CD14-positive monocyte (primary cell): ENCODE measurements at places on chromosomes 6 and 20. TPM values are rescaled to one million over a fixed set of nuclear protein-coding genes. Genes with fewer than 3 reads are reported as not detected.

GLP1R gene
- polyA plus RNA-seq, result not detected in 2 replicates

COL20A1 gene
- polyA plus RNA-seq, result not detected

GGTLC1 gene
- not detected in 2 replicates for polyA plus RNA-seq

PRL gene
- 0.09 and 0.13 TPM in 2 replicates for polyA plus RNA-seq

SEC23B gene
- 30.0 and 38.9 TPM in 2 replicates for polyA plus RNA-seq

RAB23 gene
- 0.25 TPM for polyA plus RNA-seq

HTR1E gene
- polyA plus RNA-seq, result not detected in 2 replicates

TUBB1 gene
- polyA plus RNA-seq, result 0.09 and 0.25 TPM in 2 replicates

- no peaks in the 10 kb centered on the region for H3K36me3 ChIP-seq
- peak overlapping the region; percentile 13 for H3K27ac ChIP-seq
- DNase-seq, result no peak
- H3K4me3 ChIP-seq, result no peak overlapping the region
Measured at GRCh38 chr6:159126590-159126989, 42.6 kb upstream of the FNDC1 start.

DNA sequence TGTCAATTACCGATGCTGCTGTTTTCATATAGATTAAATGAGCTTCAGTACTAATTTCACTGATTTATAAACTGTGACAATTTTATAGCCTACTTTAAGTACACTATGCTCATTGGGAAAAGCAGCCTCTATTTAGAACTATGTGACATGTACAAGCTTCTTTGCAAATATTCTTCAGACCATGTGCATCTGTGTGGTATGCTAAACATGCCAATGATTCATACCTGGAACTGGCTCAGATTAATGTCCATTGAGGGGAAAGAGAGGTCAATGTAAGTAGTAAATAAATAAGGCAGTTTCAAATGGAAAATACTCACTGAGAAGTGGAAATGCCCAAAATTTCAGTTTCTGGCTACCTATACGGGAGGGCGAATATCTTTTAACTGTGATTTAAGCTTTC lies 777.7 kb downstream of the C6orf118 start:
- no peaks in the 10 kb centered on the region for H3K27me3 ChIP-seq
- no peaks in the 10 kb centered on the region for H3K4me1 ChIP-seq
- no peak overlapping the region for H3K4me3 ChIP-seq
- no peak for DNase-seq

GRCh38 chr6:156029286-156029985 lies 573.8 kb upstream of the NOX3 start:
- no peak for DNase-seq
- H3K27ac ChIP-seq, result no peak overlapping the region
- H3K36me3 ChIP-seq, result no peaks in the 10 kb centered on the region
- H3K4me3 ChIP-seq, result no peak overlapping the region

- H3K4me3 ChIP-seq, result no peak overlapping the region
- no peak for DNase-seq
- H3K4me1 ChIP-seq, result no peaks in the 10 kb centered on the region
- no peaks in the 10 kb centered on the region for H3K27me3 ChIP-seq
- H3K36me3 ChIP-seq, result no peaks in the 10 kb centered on the region
Measured at GRCh38 chr6:121993362-121993761, 406.1 kb upstream of the HSF2 start.

GRCh38 chr6:36422714-36423100 lies 19.9 kb downstream of the PXT1 start:
- no peak for DNase-seq
- H3K4me3 ChIP-seq, result peak overlapping the region; percentile 82
- no peaks in the 10 kb centered on the region for H3K27me3 ChIP-seq
- H3K27ac ChIP-seq, result peak overlapping the region; percentile 16

GRCh38 chr20:62141397-62142251 lies 1.6 kb downstream of the PSMA7 start:
- no peaks in the 10 kb centered on the region for H3K27me3 ChIP-seq
- peaks cover 44% of the 10 kb centered on the region for H3K36me3 ChIP-seq
- peak; percentile 73 for DNase-seq
- peak overlapping the region; percentile 69 for H3K4me3 ChIP-seq
- H3K4me1 ChIP-seq, result peaks cover 27% of the 10 kb centered on the region

- H3K27ac ChIP-seq, result peak overlapping the region; percentile 91
- no peaks in the 10 kb centered on the region for H3K36me3 ChIP-seq
- no peak overlapping the region for H3K4me3 ChIP-seq
- no peaks in the 10 kb centered on the region for H3K27me3 ChIP-seq
Measured at GRCh38 chr6:35717449-35718374, 19.1 kb upstream of the ARMC12 start.

DNA sequence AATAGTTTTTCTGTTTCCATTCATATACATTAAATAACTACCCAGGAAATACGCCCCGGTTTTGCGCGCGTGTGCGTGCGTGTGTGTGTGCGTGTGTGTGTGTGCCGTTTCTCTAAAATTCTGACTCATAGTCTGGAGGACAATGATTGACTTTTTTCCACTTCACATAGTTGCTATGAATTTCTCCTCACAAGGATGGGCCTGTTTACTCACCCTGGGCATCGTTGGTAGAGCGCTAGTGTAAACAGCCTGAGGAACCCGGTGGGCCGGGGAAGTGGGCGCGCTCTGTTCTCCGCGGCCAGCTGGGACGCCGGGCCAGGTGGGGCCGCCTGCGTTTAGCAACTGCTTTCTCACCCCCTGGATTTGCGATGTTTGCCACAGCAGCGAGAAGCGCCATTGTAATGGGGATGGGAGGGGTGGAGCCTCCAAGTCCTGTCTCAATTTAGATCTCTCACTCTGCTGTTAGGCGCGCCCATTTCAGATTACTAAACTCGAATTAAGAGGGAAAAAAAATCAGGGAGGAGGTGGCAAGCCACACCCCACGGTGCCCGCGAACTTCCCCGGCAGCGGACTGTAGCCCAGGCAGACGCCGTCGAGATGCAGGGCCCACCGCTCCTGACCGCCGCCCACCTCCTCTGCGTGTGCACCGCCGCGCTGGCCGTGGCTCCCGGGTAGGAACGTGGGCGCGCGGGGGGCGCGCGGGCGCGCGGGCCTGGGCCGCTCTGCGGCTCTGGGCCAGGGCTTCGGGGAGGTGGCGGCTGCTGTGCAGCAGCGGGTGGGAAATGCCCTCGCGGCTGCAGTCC lies at the start of gene CD109:
Gene CD109, plus strand, starts transcription at position 585 of the 803 bp plus-strand sequence. Its CDS starts 13 bp downstream, at position 598.
- DNase-seq, result peak; percentile 91
- H3K4me1 ChIP-seq, result peaks cover 25% of the 10 kb centered on the region
- peak within 1 kb of the TSS; percentile 84 for H3K27ac ChIP-seq
- H3K36me3 ChIP-seq, result no peaks in the 10 kb centered on the region
- peak within 1 kb of the TSS; percentile 95 for H3K4me3 ChIP-seq

- no peak overlapping the region for H3K4me3 ChIP-seq
- no peak for DNase-seq
- H3K36me3 ChIP-seq, result no peaks in the 10 kb centered on the region
- no peak overlapping the region for H3K27ac ChIP-seq
- no peaks in the 10 kb centered on the region for H3K27me3 ChIP-seq
- H3K4me1 ChIP-seq, result peaks cover 6% of the 10 kb centered on the region
Measured at GRCh38 chr20:8205996-8206395, 73.9 kb downstream of the PLCB1 start.

- no peaks in the 10 kb centered on the region for H3K4me1 ChIP-seq
- no peak overlapping the region for H3K27ac ChIP-seq
- H3K4me3 ChIP-seq, result no peak overlapping the region
- no peaks in the 10 kb centered on the region for H3K27me3 ChIP-seq
Measured at GRCh38 chr6:112431803-112432202, 84.7 kb downstream of the RFPL4B start.

DNA sequence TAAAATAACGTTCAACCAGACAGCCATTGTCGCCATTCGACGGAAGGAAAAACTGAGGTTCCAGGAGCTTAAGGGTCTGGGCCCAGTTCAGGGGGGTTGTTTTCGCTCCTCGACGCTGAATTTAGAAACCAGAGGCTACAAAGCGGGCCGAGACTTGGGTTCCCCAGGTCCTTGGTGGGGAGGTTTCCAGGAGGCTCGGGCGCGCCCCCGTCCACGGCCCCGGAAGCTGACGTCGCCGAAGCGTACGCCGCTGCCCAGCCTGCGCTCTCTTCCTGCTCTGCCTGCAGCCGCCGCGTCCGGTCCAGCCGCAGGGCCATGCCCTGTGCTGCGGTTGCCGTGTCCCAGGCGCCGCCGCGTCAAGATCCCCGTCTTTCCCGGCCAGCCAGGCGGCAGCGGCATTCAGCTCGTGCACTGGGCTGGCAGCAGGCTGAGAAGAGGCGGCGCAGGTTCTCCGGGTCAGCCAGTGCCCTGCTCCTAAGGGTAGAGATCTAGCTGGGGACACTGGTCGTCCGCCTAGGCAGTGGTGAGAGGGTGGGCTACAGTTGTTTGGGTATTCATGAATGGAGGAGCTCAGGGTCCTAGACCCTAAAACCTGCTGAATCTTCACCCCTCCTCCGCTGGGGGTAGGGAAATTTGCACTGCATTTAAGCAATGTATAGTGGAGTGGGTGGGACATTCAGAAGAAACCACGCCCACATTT lies 901 bp upstream of the TRIM26 start:
- H3K4me1 ChIP-seq, result peaks cover 35% of the 10 kb centered on the region
- H3K36me3 ChIP-seq, result peaks cover 5% of the 10 kb centered on the region
- peak overlapping the region; percentile 84 for H3K4me3 ChIP-seq

- H3K27ac ChIP-seq, result peak overlapping the region; percentile 91
- peaks cover 41% of the 10 kb centered on the region for H3K4me1 ChIP-seq
- no peak for DNase-seq
- H3K4me3 ChIP-seq, result no peak overlapping the region
- H3K27me3 ChIP-seq, result no peaks in the 10 kb centered on the region
Measured at GRCh38 chr6:35599761-35600658, 87.3 kb upstream of the TULP1 start.

DNA sequence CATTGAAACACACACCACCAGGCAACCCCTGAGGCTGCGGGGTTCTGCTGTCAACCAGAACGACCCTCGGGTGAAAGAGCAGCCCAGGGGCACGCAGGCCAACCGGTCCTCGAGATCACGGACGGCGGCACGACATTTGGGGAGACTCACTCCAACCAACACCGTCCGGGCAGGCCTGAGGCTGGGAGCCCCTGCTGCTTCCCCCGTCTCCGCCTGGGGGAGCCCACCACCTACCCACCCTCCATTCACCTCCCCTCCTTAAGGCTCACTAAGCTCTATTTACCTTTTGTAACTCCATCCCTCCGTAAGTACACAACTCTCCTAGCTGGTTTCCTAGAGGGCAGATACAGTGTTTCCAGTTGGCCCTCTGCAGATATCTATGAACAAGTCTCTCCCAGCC lies 971.3 kb upstream of the DEFB115 start:
- H3K36me3 ChIP-seq, result no peaks in the 10 kb centered on the region
- no peak for DNase-seq
- no peak overlapping the region for H3K4me3 ChIP-seq
- H3K27ac ChIP-seq, result no peak overlapping the region
- no peaks in the 10 kb centered on the region for H3K27me3 ChIP-seq
- H3K4me1 ChIP-seq, result no peaks in the 10 kb centered on the region

DNA sequence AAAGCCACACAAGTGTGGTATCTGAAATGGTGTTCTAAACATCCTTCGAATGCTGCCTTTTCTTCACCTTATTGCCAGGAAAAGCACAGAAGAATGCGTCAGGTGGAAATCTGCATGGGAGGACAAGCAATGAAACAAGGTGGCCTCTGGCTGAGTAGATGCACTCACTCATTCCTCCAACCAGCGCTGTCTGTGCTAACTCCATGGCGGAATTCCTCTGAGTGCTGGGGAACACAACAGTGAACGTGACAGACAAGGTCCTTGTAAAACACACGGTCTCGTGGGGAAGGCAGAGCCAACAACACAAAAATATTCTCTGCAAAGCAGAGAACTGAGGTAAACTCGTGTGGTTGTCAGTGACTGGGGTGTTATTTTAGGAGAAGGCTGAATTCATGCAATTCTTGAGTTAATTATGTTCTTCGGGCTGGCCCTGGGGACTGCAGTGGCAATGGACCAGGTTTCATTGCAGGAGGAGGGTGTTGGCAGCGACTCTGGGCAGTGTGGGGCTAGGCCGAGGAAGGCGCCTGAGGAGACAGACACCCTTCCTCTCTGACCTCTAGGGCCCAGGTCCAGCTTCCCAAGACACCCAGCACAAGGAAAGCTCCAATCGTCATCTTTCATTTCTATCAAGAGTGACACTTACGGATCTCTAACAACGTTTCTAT lies 339.7 kb downstream of the PRKN start:
- H3K27ac ChIP-seq, result no peak overlapping the region
- no peaks in the 10 kb centered on the region for H3K36me3 ChIP-seq
- no peaks in the 10 kb centered on the region for H3K27me3 ChIP-seq
- H3K4me3 ChIP-seq, result no peak overlapping the region
- no peak for DNase-seq
- no peaks in the 10 kb centered on the region for H3K4me1 ChIP-seq

DNA sequence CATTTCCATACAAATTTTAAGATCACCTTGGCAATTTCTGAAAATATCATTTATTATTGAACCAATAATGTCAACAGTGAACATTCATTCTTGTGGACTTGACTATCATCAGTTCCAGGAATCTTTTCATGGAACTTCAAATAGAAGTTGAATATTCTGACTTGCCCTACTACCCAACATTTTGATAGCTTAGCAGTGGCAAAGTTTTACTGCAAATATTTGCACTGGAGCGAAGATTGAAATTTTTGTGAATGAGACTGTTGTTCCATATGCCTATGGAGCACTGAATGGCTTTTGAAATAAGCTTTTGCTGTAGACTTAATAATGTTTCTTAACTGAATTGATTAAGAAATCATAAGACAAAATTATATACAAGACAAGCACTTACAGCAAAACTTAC lies 23.6 kb downstream of the BEND6 start:
- H3K4me3 ChIP-seq, result no peak overlapping the region
- DNase-seq, result no peak
- H3K36me3 ChIP-seq, result no peaks in the 10 kb centered on the region
- H3K27ac ChIP-seq, result no peak overlapping the region
- H3K4me1 ChIP-seq, result no peaks in the 10 kb centered on the region
- no peaks in the 10 kb centered on the region for H3K27me3 ChIP-seq

GRCh38 chr6:16319813-16320532 lies 81.6 kb downstream of the GMPR start:
- H3K4me1 ChIP-seq, result peaks cover 27% of the 10 kb centered on the region
- peaks cover 26% of the 10 kb centered on the region for H3K36me3 ChIP-seq
- H3K4me3 ChIP-seq, result no peak overlapping the region
- DNase-seq, result peak; percentile 54
- H3K27ac ChIP-seq, result no peak overlapping the region

DNA sequence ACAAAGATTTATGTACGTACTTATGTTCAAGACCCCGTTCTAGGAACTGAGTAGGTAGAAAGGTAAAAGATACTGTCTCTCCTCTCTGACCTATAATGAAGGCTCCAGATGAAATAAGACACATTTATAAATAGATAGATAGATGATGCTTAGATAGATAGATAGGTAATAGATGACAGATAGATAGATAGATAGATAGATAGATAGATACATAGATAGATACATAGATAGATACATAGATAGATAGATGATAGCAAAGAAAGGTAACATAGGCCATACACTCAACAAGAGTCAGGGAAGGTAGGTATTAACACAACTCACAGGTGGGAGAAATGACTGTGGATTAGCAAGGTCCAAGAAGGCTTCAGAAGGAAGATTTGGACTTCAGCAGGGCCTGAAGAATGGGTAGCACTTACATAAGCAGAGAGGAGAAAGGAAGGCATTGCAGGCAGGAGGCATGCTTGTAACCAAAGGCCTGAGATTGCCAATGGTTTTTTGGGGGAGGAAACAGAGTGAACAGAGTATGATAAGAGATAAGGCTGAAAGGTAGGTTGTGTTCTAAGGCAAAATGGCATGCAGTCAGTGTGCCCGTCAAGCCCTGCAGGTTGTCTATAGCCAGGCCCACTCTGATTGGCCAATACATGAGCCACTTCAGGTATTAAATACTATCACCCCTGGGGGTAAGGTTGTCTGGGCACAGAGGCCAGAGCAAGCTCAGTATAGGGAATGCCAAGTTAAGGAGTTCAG lies 7.7 kb upstream of the MYB start:
- H3K27ac ChIP-seq, result no peak overlapping the region
- H3K4me1 ChIP-seq, result peaks cover 14% of the 10 kb centered on the region
- H3K4me3 ChIP-seq, result no peak overlapping the region
- H3K36me3 ChIP-seq, result no peaks in the 10 kb centered on the region

GRCh38 chr20:10682939-10683338 lies 9.1 kb upstream of the JAG1 start:
- no peak for DNase-seq
- H3K4me3 ChIP-seq, result no peak overlapping the region
- no peaks in the 10 kb centered on the region for H3K4me1 ChIP-seq
- H3K27ac ChIP-seq, result no peak overlapping the region
